ENCODE measurements at places on chromosomes 16 and 17. TPM values are rescaled to one million over a fixed set of nuclear protein-coding genes. Genes with fewer than 3 reads are reported as not detected.

GRCh38 chr17:66541461-66542128, 239.2 kb downstream of the PRKCA start:
- no peak for DNase-seq

Gene SMPD3
- not detected for total RNA-seq

- no peak for DNase-seq
Observed at GRCh38 chr17:81090361-81091136, 55.6 kb downstream of the BAIAP2 start.

- DNase-seq = no peak
Observed at GRCh38 chr17:17467016-17467415, 9.8 kb upstream of the MED9 start.

DNA sequence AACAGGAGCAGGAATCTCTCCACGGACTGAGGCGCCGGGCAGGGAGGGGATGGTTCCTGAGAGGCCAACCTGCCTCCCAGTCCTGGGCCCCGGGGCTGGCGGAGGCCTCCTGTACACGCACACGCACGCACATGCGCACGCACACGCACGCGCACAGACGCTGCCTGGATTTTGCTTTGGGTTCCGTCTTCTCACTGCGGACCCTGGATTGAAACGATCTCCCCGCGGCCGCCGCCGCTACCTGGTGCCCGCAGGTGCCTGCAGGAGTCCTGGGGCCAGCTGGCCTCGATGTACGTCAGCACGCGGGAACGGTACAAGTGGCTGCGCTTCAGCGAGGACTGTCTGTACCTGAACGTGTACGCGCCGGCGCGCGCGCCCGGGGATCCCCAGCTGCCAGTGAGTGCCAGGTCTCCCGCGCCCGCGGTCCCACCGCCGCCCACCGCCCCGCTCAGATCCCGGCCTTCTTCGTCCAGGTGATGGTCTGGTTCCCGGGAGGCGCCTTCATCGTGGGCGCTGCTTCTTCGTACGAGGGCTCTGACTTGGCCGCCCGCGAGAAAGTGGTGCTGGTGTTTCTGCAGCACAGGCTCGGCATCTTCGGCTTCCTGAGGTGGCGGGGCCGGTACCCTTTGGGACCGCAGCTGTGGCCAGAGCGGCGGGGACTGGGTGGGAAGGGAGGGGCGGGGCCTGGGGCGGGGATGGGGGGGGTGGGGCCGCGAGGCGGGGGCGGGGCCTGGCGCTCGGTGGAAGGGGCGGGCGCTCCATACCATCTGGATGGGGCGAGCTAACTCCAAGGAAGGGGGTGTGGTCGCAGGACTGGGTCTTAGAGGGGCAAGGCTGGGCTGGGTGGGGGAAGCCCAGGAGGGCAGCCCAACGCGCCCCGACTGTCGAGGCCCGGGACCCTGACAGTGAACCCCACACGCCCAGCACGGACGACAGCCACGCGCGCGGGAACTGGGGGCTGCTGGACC, 12.3 kb downstream of the CES4A start:
- DNase-seq = peak; percentile 31

Gene TBX4
- not detected for total RNA-seq

- DNase-seq = no peak
Observed at GRCh38 chr17:10799407-10799806, 4.5 kb downstream of the TMEM238L start.

Gene CRYBA1
- total RNA-seq = not detected

DNA sequence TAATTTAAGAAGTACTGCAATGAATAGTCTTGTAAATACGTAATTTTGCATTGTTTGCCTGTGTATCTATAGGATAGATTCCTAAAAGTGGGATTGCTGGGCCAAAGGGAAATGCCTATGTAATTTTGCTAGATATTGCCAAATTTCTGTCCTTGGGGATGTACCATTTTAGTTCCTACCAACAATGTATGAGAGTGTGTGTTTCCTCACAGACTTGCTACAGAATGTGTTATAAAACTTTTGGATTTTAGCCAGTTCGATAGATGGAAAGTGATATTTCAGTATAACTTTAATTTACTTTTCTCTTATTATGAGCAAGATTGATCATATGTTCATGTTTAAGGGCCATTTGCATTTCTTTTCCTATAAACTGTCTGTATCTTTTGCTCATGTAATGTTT, 8.3 kb downstream of the TANGO6 start:
- DNase-seq = no peak

DNA sequence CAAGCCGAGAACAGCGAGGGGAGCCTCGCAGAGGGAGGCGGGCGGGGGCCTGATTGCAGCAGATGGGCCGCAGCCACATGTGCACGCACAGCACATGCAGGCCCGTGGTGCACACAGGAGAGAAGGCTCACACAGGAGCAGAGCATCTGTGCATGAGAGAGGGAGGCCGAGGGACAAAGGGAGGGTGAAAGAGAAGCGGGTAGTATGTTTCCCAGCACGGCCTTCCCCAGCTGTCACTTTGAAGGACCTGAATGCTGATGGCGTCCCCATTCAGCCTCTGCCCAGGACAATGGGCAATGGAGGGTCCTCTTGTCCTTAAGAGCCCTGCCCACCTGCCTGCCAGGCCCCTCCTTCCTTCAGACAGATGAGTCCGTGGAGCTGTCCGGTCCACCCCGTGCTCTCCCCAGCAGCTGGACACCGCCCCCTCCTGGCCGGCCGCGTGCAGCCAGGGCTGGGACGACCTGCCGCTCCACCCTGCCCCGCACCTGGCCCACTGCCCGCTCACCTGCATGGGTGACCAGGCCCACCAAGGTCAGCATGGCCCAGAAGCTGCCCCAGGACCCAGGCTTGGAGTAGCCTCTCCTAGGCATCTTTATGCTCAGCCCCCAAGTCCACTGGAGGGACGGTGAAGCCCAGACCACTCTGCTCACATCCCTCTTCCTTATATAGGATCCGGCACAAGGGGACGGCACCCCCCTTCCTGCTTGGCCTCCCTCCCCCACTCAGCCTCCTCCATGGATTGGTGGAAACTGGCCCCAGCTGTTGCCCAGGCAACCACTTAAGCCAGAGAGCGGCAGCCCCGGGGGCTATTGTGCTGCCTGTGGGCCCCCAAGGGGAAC, at the start of gene BTBD17:
BTBD17 (minus strand) TSS at position 639 of the 839 bp plus-strand sequence; CDS start at position 590, 49 bp downstream.
- peak; percentile 13 for DNase-seq

GRCh38 chr17:58329035-58329809, 627 bp upstream of the TSPOAP1 start:
- DNase-seq = no peak

- DNase-seq = no peak
Observed at GRCh38 chr17:28899212-28899815, 1.8 kb upstream of the FLOT2 start.

Gene RUNDC3A
- not detected for total RNA-seq

- DNase-seq = peak; percentile 74
Observed at GRCh38 chr17:74744714-74745547, 3.5 kb upstream of the NHERF1 start.

- DNase-seq = no peak
Observed at GRCh38 chr17:63850401-63850800, 7.9 kb upstream of the SMARCD2 start.

Gene KRTAP4-3
- total RNA-seq = not detected

DNA sequence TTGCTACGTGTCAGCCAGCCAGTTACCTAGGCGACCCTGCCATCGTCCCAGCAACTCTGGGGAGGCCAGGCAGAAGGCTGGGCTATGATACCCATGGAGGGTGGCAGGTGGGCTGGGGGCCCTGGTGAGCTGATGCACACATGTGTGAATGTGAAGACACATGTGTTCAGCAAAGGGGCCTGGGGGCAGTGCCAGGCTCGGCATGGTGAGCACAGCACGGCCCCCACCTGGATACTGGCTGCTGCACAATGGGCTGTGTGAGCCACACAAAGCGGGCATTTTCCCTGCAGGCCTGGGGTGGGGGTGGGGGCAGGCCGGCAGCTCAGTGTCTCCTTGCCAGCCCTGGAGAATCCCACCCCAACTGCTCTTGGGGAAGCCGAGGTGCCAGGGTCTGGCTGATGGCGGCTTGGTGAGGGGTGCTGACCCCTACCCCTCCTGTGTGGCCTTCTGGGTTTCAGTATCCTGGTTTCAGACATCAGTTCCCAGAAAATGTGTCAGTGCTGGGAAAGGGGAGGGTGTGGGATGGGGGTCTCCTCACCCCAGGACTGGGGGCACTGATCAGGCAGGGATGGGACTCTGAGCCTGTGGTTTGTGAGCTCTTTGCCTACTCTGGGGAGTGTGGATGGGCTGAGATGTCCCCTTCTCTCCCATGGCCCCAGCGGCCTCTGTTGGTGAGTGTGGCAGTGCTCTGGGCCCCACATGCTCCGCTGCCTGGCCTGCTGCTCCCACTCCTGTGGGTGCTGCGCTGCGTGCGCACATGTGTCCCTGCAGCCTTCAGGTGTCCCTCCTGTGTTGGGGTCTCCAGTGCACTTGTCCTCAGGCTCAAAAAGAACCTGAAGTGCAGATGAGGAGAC, 5.1 kb downstream of the LLGL1 start:
- no peak for DNase-seq

GRCh38 chr16:57141822-57142631, 43.8 kb downstream of the PSME3IP1 start:
- no peak for DNase-seq

DNA sequence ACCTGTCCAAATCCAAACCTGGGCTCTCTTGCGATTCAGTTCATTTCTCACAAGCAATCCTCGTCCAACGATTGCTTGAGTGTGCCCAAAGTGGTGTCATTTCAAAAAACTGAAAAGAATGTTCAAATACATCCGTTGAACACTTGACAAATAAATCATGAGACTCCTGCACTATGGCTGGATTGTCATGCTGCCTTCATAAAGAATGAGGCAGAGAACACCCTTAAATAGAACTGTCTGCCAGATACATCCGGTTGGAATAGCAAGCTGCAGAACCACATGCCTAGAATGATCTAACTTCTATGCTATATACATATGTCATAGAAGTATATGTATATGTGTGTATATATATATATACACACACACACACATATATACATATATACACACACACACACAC, 55.4 kb upstream of the HAPSTR1 start:
- no peak for DNase-seq

DNA sequence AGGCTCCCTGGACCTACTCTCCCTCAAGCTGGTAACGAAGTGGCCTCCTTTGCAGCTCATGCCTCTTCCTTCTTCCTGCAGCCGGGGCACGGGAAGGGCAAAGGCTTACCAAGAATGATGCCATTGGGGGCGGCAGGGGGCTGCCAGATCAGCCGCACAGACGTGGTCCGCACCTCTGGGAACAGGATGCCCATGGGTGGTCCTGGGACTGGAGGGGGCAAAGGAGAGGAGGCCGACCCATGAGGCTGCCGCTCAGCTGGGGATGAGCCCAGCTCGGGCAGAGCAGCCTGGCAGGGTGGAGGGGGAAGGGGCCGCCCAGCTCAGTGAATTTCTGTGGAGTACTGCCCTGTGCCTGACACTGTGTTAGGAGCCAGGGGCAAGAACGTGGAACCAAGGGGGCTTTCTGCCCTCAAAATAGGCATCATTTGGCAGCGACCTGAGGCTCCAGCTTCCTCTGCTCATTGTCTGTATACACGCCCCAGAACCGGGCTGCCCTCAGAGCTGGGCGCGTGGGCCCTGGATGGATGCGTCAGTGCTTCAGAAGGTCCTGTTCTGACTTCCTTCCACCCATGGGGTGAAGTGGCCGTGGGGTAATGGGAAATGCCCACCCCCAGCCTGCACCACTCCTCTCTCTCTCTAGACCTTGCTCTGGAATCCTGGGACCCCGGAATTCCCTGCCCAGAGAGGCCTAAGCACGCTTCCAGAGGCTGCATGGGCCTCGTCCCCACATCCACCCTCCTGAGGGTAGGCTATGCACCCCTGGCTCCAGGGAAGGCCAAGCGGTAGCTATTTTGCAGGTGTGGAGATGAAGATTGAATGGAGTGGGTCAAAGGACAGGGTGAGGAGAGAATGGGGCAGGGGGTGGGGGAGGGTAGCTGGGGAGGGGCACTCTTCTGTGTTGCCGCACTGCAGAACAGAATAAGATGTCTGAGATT, 79.8 kb upstream of the CDC42EP4 start:
- no peak for DNase-seq

GRCh38 chr17:15121426-15121825, 143.7 kb downstream of the PMP22 start:
- DNase-seq = no peak

DNA sequence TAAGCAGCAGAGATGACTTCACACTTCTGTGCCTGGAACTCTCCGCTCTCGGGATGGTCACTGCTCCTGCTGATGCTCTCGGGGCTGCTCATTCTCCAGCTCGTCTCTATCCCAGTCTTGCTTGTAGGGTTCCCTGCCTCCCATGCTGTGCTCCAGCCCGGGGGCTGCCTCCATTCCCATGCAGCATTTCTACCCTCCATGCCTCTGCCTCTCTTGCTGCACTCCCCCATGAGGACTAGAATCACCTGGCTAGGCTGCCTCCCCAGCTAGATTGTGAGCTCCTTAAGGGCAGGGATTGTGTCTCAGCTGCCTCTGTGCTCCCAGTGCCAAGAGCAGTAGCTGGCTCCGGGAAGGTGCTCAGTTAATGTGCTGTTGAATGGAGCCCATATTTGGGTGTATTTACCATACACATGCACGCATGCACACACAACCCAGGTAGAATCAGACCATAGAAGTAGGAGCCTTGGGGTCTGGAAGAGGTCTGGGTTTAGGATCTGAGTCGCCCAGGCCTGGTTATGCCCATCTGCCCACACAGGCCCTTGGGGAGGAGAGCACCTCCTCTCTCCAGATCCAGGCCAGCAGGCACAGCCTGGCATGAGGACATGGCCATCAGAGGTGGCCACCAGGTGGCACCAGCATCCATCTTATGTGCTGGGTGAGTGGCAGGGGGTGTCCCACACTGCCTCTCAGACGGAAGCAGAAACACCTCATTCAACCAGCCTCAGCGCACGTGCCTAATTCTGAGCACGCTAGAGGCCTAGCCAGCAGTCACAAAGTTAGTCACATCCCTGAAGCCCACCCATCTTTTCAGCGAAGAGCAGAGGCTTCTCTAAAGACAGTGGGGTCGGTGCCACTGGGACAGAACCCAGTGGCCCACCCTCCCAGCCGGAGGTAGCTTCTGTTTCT, 9.3 kb downstream of the GIT1 start:
- peak; percentile 81 for DNase-seq

GRCh38 chr17:18184143-18185031, 759 bp downstream of the ALKBH5 start:
- peak; percentile 46 for DNase-seq

Gene MMP25
- 0.21 TPM for total RNA-seq

GRCh38 chr17:43627653-43628052, 34.1 kb downstream of the MEOX1 start:
- no peak for DNase-seq

- DNase-seq = no peak
Observed at GRCh38 chr16:3787924-3788661, 70.8 kb upstream of the TRAP1 start.

DNA sequence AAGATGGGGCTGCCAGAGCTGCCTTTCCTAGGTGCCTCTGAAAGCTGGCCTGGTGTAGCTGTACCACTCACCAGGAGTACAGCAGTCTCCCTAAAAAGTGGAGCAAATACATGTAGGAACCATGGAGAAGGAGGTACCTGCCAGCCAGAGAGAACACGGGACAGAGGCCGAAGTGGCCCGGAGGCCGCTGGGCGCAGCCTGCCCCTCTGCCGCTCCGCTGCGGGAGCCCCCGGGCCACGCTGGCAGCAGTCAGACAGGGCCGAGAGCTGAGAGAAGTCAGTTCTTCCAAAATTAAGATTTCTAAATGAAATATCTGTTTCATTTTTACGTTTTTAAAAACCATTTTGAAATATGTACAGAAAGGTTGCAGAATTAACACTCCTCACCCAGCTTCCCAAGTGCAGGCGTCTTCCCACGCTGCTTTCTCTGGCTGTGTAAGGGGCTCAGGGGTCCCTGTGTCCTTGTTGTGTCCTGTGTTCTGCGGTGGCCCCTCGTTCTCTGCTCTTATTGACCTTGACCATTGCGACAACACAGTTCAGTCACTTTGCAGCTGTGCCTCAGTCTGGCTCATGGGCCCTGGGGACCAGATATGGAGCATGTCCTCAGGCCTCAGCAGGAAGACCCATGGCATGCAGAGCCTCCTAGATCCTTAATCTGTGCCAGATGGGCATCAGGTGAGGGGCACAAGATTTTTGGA, 5.0 kb downstream of the MAPK8IP3 start:
- no peak for DNase-seq
